Neural progenitor cell (in vitro differentiated cells): ENCODE measurements at places on chromosomes 1 and 21. TPM values are rescaled to one million over a fixed set of nuclear protein-coding genes. Genes with fewer than 3 reads are reported as not detected.

TFF2 gene
- not detected in 2 replicates for total RNA-seq

PRDM16 gene
- 1.9 and 2.0 TPM in 2 replicates for total RNA-seq

S100B gene
- 0.60 and 1.0 TPM in 2 replicates for total RNA-seq

KCNQ4 gene
- 0.87 TPM in 1 of 2 replicates, not detected in the other for total RNA-seq

ADORA1 gene
- 1.1 and 3.2 TPM in 2 replicates for total RNA-seq

C1QA gene
- total RNA-seq, result not detected in 2 replicates

KIF14 gene
- total RNA-seq, result 39.0 and 60.2 TPM in 2 replicates

MCOLN2 gene
- total RNA-seq, result 0.11 and 0.59 TPM in 2 replicates

SPRR2E gene
- total RNA-seq, result not detected in 2 replicates

FCRL2 gene
- total RNA-seq, result not detected in 2 replicates

TNFRSF25 gene
- total RNA-seq, result 15.6 and 23.7 TPM in 2 replicates

HSPB7 gene
- not detected in 2 replicates for total RNA-seq

CHI3L1 gene
- 0.95 and 1.7 TPM in 2 replicates for total RNA-seq

KCNE1 gene
- total RNA-seq, result not detected in 2 replicates

PLA2G2A gene
- not detected in 2 replicates for total RNA-seq

OLIG2 gene
- 0.15 TPM in 1 of 2 replicates, not detected in the other for total RNA-seq

ADORA3 gene
- total RNA-seq, result not detected in 2 replicates

GBP6 gene
- not detected in 2 replicates for total RNA-seq

SMIM1 gene
- total RNA-seq, result 9.1 TPM in 1 of 2 replicates, not detected in the other

KIRREL1 gene
- total RNA-seq, result 39.5 and 70.7 TPM in 2 replicates

F5 gene
- total RNA-seq, result not detected in 2 replicates

SPATA17 gene
- 1.6 and 2.1 TPM in 2 replicates for total RNA-seq

CAMSAP2 gene
- total RNA-seq, result 28.2 and 43.9 TPM in 2 replicates

RNU1-3 gene
- total RNA-seq, result under 0.01 TPM in 2 replicates

SAMD11 gene
- 0.15 TPM in 1 of 2 replicates, not detected in the other for total RNA-seq

KCNJ10 gene
- 0.15 TPM in 1 of 2 replicates, not detected in the other for total RNA-seq

FABP3 gene
- 0.93 and 2.2 TPM in 2 replicates for total RNA-seq

CCDC17 gene
- total RNA-seq, result 1.5 and 1.7 TPM in 2 replicates

CYP4B1 gene
- total RNA-seq, result not detected in 2 replicates

CBS gene
- 56.9 and 118 TPM in 2 replicates for total RNA-seq

DCST1 gene
- not detected in 2 replicates for total RNA-seq

FMO4 gene
- total RNA-seq, result 3.9 and 8.3 TPM in 2 replicates

CFHR2 gene
- total RNA-seq, result not detected in 2 replicates

MCOLN3 gene
- total RNA-seq, result 0.47 and 0.65 TPM in 2 replicates

IFI44L gene
- total RNA-seq, result not detected in 2 replicates

PMF1 gene
- 99.3 and 103 TPM in 2 replicates for total RNA-seq

OR2T6 gene
- not detected in 2 replicates for total RNA-seq

PGLYRP4 gene
- total RNA-seq, result not detected in 2 replicates

FDPS gene
- total RNA-seq, result 215 and 266 TPM in 2 replicates

MLLT11 gene
- total RNA-seq, result 27.9 and 37.0 TPM in 2 replicates

FCAMR gene
- not detected in 2 replicates for total RNA-seq

TFF1 gene
- total RNA-seq, result not detected in 2 replicates
